ENCODE measurements at places on chromosomes 1 and 21.

GRCh38 chr21:41765973-41766882 is 624 bp downstream of the RIPK4 start:
- DNase-seq, result no peak

- DNase-seq, result no peak
These were observed 632 bp downstream of the TMEM79 start for GRCh38 chr1:156284757-156285156.

- no peak for DNase-seq
These were observed 346.2 kb downstream of the SMYD3 start for GRCh38 chr1:246160905-246161304.

DNA sequence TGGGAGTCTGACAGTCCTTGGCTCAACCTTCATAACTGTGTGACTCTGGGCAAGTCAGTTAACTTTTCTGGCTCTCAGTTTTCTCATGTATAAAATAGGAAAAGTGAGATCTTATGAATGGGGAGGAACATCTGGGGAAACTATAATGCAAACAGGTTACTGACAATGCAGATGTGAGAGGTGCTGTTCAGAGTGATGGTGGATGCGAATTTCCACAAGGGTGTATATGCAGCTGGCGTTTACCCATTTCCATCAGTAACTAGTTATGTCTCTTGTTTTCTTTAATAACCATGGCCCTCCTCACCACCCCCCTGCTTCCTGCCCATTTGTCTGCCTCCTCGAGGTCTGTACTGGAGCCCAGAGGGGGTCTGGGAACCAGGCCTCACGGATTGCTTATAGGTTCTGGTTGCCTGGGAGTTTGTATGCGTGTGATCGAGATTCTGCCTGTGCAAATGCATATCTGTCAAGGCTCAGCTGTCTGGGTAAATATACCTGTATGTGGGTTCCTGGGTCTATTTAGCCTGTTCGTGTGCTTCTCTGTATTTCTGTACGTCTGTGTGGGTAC is 44.4 kb downstream of the AHDC1 start:
- no peak for DNase-seq

- DNase-seq, result no peak
These were observed 15.1 kb upstream of the THRAP3 start for GRCh38 chr1:36208978-36209703.

- DNase-seq, result no peak
These were observed 241.2 kb downstream of the PTBP2 start for GRCh38 chr1:96962751-96963211.

DNA sequence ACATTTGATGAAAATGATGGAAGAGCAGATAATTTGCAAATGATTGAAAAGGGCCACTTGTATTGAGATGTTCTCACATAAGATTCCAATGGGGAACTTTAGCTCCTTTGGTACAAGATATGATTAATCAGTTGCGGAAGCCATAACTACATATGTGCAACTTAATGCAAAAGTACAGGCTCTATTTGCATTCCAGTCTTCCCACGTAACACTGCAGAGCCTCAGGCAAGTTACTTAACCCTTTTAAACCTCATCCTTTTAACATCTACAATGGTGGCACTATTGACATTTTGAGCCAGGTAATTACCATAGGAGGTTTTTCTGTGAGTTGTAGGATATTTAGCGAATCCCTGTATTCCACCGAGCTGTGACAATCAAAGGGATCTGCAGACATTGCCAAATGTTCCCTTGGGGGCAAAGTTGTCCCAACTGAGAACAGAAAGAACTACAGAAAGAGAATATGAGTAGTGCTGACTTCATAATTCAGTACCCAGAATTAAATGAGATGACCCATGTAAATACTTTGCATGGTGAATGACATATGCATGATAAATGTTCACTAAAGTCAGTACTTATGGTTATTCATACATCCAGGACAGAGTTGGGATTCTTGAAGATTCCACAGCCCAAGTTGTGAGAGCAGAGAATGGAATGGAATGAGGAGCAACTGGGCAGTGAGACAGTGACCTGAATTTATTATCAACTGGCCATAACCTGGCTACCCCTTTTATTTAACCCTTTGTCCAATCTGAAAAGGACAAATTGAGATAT is 62.6 kb downstream of the SPAG17 start:
- no peak for DNase-seq

DNA sequence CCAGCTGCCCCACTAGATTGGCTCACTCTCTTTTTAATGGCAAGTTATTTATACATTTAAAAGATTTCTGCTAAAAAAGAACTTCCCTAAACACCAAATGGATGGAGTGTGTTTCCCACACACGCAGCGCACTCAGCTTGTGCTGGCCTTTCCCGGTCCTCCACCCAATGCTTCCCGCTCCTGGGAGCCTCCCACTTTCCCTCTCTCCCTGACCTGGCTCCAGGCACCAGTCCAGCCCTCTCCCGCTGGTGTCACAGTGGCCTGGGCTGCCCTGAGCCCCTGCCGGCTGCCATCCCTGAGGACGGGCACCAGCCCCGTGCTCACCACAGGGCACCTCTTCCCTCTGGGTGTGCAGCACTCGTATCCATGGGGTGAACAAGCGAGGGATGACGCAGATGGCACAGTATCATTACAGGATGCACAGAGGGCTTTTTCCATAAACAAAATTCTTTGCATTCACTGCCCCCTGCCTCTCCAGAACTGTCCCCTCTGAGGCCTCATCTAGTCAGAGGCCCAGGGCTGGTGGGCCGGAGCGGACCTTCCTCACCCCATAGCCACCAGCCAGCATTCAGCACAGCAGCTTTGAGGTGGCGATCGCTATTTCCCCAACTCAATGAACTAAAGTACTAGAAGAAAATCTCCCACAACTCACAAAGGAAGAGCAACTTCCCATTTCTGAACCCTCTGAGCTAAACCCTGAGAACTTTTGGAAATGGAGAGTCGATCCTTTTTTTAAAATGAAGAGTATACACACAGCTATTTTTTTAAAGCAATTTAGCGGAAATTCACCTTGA is 68.5 kb downstream of the SLC37A1 start:
- no peak for DNase-seq

DNA sequence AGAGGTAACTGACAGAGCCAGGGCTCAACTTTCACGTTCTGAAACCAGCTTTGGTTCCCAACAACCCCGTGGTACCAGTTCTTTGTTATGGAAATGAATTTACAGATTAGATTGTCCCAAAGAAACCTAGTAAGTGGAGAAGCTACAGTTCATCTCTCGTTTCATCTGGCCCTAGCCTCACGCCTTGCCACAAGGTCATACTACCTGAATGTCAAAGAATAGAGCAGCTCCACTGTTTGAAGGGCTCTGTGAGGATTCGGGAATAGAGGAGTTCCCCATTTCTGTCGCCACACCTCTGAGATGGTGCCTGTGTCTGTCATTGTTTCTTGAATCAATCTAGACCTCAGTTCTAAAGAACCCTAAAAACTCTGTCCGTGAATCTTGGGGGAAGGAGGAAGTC is 15.0 kb upstream of the CDC42 start:
- no peak for DNase-seq

- DNase-seq, result no peak
These were observed 9.1 kb upstream of the CTH start for GRCh38 chr1:70401974-70402373.

- no peak for DNase-seq
These were observed 21.9 kb upstream of the TRIM67 start for GRCh38 chr1:231139659-231140654.

GRCh38 chr1:96553811-96554210 is 167.8 kb upstream of the PTBP2 start:
- DNase-seq, result no peak

DNA sequence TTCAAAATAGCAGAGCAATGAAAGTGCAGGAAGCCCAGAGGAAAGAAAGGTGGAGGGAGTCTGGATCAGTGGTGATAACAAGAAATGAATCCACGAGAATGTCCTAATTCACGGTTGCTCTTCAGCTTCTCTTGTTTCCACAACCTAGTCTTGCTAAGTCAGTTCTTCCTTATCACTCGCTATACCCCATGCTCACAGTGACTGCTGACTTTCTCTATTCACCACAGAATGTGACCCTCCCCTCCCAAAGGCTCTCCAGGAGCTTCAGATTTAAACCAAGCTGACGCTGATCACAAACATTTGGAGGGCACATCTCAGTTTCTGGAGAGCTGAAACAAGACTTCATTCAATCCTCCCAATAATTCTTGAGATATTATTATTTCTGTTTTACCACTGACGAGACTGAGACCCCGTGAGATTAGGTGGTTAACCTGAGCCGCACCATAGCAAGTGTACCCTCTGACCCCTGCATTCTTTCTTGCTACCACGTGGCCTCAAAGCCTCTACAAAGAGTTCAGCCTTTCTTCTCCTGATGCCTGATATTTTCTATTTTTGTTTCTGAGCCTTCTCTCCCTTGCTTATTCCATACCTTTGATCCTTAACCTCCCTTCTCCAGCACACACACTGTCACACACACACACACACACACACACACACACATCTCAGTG is 10.7 kb upstream of the CCN1 start:
- no peak for DNase-seq

GRCh38 chr1:234372011-234372757 is 1.1 kb upstream of the COA6 start:
- no peak for DNase-seq

DNA sequence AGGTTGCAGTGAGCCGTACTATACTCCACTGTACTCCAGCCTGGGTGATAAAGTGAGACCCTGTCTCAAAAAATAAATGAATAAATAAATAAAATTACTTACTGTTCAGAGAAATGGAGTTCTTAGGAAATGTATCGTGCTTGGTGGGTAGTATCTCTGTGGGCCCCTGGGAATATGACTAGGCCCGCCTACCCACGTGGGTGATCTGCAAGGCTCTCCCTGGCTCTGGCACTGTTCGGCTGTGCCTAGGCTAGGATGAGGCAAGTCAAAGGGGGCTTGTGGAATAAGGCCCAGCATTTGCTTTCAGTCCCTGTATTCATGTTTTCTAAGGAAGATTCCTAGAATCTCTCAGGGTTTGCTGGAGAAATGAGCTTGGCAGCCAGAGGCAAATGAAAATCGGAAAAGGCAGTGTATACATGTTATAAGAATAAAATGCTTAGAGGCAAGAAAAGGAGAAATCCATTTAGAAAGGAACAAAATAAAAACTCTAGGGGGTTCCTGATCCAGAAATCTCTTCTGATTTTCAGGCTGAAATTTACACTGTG is 4.5 kb upstream of the CSRP1 start:
- no peak for DNase-seq

DNA sequence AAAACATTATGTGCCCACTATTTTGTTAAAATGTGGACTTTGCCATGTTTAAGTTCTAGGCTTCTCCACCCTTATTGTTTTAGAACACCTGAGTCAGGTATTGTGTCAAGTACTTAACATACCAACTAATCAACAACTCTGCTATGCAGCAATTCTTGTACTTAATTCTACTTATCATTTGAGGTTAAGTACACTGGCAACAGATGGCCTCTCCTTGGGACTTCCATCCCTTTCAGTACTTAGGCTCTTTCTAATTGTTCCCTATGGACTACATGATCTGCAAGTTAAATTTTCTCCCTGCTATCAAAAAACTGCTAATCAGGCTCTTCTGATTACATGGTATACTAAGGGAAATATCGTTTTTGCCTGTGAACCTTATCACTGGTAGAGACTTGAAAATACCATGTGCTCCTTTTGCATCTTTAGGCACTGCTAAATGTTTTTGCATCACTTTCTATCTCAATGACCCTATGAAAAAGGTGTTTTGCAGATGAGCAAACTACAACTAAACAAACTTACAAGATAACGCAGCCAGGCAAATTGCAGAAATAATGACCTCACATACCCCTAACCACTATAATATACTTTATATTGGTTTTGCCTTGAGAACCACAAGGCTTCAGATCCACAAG is 18.9 kb downstream of the SFPQ start:
- no peak for DNase-seq

DNA sequence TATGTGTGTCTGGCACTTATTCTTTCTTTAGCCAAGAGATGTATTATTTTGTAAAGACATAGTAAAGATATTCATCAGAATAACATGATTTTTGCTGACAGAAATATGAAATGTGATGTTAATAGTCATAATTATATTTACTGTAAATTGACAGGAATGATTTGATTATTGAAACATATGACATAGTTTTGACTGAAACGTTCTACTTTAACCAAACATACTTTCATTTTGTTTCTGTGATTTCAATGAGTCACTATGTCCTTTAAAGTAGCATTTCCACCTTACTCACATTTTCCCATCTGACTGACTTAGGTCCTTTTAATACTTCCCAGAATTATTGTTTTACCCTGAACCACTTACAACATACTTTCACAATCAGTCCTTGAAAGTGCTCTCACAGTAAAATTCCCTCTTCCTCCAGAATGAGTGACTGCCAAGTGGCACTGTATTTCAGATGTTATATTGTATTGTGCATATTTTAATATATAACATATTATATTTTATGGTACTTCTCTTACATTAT is 437.9 kb downstream of the NCAM2 start:
- no peak for DNase-seq

DNA sequence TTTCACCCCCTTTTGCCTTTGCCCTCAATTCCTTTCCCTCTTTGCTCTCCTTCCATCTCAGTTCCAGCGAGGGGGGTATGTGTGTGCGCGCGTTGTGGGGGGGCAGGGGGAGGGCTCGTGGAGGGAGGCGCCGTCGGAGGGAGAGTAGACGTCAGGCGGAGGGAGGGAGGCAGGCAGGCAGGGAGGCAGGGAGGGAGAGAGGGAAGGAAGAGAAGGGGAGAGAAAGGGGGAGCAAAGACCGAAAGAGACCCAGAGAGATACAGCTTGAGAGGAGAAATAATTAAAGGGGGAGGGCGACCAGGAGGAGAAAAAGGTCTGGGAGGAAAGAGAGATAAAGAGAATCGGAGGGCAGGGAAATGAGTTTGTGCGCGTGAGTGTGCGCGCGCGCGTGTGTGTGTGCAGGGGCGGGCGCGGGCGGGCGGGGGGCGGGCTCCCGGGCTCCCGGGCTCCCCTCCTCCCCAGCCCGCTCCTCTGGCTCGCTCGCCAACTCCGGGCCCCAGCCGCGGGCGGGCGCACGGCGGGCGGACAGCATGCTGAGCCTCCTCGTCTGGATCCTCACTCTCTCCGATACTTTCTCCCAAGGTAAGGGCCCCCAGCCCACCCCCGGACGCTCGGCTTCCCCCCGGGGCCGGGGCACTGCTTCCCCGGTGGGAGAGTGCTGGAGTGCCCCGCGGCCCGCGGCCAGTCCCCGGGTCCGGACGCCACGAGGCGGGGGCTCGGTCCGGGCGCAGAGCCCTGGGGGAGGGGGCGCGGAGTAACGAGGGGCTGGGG is at the start of gene KIRREL1:
TSS of gene KIRREL1 (plus strand) at position 499 of the 771 bp plus-strand sequence. CDS start at position 531, 32 bp downstream.
- no peak for DNase-seq

DNA sequence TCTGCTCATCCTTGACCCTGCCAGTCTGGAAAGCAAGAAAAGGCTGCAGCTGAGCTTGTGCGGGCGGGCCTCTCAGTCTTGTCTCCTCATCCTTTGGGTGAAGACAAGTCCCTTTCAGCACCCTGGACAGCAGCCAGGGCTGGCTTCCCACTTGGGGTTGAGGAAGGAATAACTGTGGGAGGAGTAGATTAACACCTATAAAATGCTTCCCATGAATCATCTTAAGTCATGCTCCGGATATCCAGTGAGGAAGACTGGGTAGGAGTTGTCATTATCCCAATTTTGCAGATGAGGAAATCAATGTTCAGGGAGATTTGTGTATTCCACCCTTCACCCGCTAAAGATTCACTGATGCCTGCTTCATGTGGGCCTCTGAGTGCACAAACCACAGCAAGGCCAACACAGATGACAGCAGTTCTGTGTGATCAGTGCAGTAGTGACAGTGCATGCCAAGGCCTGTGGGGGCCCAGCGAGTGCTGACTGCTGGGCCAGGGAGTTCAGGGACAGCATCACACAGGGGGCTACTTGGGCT is 20.1 kb upstream of the COL16A1 start:
- no peak for DNase-seq

Measured in stimulated activated CD8-positive, alpha-beta memory T cell treated with anti-CD3 and anti-CD28 coated beads, Interleukin-4, amount 100 ng/mL, for 4 hours (primary cell).